NCI-H510A (cell line): ENCODE measurements at places on chromosomes 16 and 17.

DNA sequence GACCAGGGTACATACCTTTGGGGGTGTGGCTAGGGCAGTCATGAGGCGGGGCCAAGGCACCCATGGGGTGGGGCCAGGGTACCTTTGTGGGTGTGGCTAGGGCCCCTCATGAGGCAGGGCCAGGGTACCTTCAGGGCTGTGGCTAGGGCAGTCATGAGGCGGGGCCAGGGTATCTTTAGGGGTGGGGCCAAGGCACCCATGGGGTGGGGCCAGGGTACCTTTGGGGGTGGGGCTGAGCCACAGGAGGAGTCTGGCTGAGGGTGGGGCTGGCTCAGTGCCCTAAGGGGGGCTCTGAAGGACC, 3.5 kb downstream of the GNG13 start:
- no peak for DNase-seq

DNA sequence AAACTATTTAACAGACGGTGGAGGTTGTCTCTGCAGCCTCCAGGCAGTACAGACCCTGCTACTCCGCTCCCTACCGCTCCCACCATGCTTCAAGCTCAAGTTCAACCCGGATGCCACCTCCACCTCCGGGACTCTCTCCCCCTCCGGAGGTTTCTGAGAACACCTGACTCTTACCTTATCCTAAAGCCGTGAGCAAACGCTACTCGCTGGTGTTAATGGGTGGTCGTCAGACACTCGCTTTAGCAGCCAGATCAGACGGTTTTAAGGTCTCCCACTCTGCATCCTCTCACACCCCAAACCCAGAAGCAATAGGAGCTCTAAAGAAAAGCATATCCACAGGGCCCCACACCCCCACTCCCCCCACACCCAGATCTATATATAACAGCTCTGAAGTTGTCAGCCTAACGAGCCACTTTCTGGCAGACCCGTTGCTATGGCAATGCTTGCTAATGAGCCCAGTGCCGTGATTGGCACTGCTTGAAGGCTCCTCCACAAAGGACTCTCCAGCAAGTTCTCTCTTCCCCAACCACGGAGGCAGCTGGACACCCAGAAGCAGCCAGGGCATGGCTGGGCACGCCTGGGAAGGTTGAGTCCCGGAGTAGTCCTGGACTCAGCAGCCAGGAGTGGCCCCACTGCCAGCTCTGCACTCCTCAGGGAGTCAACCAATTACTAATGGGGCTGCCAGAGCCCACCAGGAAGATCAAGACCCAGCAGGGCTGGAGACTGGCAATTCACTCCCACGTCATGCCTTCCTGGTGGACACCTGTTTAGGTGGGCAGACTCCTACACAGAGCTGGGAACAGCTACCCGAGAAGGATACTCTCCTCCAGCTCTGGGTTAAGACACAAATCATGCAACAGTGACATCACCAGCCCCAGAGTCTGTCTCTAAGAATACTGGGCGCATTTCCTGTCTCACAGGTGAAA, 121.2 kb upstream of the RCVRN start:
- DNase-seq, result no peak

DNA sequence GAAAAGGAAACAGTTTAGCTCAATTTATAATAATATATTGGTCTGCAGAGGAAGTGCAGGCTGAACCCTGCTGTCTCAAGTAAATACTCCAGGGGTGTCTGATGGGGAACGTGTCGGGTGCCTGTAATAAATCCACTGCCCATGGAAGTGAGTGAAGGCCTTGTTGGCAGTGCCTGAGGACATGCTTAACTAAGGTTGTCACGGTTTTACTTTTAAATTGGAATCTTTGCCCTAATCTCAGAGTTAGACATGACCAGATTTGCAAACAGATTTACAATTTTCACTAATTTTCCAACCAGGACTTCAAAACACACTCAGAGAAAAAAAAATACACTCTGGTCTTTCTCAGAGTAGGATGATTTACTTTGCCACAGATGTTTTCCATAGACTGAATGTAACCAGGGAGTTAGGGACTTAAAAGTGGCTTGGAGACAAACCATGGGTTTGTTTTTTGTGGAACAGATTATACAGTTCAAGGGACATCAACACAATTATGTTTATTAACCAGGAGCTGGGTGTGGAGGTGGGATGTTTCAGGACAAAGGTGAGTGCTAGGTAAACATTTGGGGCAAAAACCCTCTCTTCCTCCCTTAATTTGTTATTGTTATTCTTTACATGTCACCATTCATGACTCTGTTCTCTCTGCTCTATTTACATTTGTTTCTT, 144.5 kb downstream of the FTO start:
- DNase-seq, result no peak

GRCh38 chr16:48003206-48003907, 152.4 kb downstream of the ABCC12 start:
- DNase-seq, result no peak

DNA sequence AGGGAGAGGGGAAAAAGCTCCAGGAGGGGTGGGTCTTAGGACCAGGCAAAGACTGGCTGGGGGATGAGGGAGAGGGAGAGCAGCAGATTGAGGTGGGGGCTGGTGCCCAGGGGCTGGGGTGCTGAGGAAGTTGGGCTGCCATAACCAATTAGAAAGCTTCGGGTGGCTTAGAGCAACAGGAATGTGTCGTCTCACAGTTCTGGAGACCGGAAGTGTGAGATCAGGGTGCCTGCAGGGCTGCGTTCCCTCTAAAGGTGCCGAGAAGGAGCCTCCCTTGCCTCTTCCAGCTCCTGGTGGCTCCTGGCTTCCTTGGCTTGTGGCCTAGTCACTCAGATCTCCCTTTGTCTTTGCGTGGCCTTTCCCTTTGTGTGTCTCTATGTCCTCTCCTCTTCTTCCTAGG, 2.2 kb downstream of the IL34 start:
- DNase-seq, result no peak

DNA sequence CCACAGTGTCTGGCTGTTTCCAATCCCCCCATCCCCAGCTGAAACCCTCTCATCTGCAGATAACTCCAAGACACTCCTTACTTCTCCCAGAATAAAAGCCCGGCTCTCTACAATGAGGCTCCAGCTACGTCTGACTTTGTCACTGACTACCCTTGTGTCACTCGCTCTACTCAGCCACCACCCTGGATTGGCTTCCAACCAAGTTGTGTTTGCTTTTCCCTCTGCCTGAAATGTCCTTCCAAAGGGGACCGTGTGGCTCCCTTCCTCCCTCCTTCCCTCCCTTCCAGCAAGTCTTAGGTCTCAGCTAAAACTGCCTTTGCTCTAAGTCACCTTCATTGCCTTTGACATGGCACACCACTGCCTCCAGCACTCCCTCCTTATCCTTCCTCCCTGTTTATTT, 42.8 kb downstream of the CDH1 start:
- DNase-seq, result no peak

GRCh38 chr17:6021627-6022026, 48.6 kb upstream of the WSCD1 start:
- no peak for DNase-seq

DNA sequence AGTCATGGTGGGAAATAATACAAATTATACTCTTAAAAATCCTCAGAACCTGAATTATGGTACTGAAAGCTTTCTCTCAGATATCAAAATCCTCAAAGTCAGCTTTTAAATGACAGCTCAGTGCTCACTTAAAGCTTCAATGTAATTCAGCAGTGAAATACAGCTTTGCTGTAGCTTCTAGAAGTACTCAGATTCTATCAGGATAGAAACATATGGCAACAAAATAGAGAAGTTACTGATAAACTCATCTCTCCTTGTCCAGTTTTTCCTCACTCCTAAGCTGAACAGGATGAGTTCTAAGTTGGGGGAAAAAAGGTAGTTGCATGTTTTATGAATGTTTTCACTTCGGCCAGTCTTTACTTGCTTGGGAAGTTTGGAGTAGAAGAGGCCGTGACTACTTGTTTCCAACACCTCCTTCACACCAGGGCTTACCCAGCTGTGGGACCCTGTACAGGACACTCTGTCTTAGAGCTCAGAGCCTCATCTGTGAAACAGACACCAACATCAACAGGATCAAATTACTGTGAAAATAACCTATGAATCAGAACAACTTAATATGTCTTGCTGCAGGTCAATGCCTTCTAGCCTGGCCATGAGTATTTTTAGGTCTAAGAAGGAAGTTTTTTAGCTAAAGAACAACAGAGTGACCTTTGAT, 30.2 kb downstream of the OGFOD1 start:
- no peak for DNase-seq

- DNase-seq, result no peak
Measured at GRCh38 chr17:38587947-38588787, 17.6 kb downstream of the SRCIN1 start.

DNA sequence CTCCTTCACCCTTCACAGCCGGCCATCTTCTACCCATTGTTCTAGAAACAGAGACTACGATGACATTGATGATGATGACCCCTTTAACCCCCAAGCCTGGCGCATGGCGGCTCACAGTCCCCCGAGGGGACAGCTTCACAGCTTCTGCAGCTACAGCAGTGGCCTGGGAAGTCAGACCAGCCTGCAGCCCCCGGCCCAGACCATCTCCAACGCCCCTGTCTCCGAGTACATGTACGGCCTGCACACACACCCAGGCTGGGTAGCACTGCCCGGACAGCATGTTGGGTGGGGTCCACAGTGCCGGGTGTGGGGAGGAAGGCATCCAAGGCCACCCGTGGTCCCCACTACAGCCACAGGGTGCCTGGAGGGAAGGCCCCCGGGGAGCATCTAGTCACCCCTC, 21.0 kb upstream of the DNAI2 start:
- DNase-seq, result no peak

- peak; percentile 6 for DNase-seq
Measured at GRCh38 chr17:37527249-37527851, 37.7 kb downstream of the DUSP14 start.

DNA sequence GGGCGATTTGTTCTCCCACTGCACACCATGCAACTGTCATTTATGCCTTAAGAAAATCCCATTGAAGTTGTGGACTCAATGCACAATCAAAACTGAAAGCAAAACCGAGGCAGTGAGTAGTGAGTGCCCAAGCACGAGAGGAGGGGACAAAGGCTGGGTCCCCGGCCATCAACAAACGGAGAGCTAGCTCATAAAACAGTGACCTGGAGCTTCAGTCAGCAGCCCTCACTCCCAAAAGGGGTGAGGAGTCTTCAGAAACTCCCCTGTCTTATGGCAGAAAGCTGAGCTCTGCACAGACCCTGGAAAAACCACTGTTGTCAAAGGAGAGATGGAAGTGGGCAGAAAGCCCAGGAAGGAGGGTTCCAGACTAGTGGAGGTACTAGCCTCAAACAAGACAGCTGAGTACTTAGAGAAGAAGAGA, 96.9 kb downstream of the ADCY9 start:
- no peak for DNase-seq

- no peak for DNase-seq
Measured at GRCh38 chr17:8673612-8674011, 43.1 kb upstream of the MYH10 start.
